Brain microvascular endothelial cell (primary cell): ENCODE measurements at places on chromosomes 13 and 19.

GRCh38 chr13:38582133-38582532 is 104.7 kb upstream of the FREM2 start:
- DNase-seq, result peak; percentile 26

DNA sequence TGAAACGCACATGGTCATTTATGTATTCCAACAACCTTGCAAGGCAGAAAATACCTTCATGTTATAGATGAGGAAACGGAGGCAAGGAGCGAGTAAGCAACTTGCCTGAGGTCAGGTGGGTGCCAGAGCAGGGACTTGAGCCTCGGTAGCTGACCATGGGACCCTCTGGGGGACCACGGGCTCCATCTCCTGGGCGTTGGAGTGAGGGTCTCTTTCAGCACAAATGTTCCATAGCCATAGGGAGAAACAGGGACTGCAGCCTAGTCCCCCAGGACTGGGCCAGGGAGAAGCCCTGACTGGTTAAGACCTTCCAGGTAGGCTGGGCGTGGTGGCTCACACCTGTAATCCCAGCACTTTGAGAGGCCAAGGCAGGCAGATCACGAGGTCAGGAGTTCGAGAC is 38.4 kb upstream of the ADGRE5 start:
- DNase-seq, result no peak

DNA sequence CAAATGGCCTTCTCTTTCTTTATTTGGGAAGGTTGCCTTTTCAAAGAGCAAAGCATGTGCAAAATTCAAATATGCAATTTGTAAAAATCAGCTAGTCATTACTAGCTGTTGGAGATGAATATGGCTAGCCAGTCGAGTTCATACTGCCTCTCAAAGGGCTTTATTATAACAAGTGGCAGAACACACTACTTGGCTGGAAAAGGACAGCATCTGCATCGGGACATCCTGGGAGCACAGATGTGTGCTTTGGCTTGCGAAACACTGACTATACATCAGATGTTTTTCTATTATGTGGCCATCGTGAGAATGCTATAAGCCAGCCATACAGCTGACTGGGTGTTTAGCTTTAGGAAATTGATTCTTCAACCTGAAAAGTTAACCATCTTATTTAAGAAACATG is 424.2 kb downstream of the KCTD12 start:
- no peak for DNase-seq

- DNase-seq, result no peak
Observed at GRCh38 chr19:54312436-54313377, at the start of gene LILRA5. LILRA5 (minus strand) TSS chr19:54313166; CDS start chr19:54313019, 147 bp downstream.

GRCh38 chr13:31943591-31943990 is 88.0 kb upstream of the FRY start:
- DNase-seq, result no peak

DNA sequence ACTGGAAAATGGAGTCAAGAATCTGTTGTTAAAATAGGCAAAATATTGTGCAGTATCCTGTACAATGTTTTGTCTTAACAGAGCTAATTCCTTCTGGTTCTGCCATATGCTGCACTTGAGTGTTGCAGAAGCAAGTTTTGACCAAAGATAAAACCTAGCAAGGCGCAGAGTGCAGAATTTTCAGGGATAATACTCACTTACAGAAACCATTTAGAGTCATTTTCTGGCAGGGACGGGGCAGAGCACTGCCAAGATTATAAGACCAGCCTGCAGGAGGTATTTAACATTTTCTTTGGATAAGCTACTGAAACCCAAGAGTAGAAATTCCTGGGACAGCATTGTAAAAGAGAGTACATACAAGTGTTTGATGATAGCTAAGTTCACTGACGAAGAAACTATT is 159.5 kb upstream of the EDNRB start:
- DNase-seq, result no peak

GRCh38 chr19:39140594-39140993 is 15.0 kb downstream of the PAK4 start:
- DNase-seq, result no peak

- DNase-seq, result peak; percentile 92
Observed at GRCh38 chr13:42486711-42487198, 87.2 kb upstream of the TNFSF11 start.

DNA sequence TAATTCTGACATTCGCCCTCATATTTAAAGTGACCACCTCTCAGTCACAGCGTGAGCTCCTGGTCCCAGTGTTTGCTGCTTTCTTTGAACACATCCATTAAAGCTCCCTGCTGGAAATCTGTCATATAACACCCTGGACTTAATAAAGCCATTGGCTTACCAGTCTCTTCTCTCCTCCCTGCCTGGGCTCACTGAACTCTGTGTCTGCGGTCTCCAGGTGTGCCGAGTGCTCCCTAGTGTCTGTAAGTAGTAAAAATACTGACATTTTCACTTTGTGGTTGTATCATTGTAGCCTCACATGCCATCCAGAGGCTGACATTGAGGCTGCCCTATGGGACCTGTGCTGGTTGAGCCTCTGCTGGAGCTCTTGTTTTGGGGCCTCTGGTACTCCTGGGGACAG is 2.6 kb upstream of the PSG11 start:
- no peak for DNase-seq

- DNase-seq, result no peak
Observed at GRCh38 chr13:26585136-26585535, 27.7 kb downstream of the WASF3 start.

- peak; percentile 45 for DNase-seq
Observed at GRCh38 chr13:31476753-31477152, 262.6 kb upstream of the RXFP2 start.
